ENCODE measurements at places on chromosomes 5 and 9. TPM values are rescaled to one million over a fixed set of nuclear protein-coding genes. Genes with fewer than 3 reads are reported as not detected.

DNA sequence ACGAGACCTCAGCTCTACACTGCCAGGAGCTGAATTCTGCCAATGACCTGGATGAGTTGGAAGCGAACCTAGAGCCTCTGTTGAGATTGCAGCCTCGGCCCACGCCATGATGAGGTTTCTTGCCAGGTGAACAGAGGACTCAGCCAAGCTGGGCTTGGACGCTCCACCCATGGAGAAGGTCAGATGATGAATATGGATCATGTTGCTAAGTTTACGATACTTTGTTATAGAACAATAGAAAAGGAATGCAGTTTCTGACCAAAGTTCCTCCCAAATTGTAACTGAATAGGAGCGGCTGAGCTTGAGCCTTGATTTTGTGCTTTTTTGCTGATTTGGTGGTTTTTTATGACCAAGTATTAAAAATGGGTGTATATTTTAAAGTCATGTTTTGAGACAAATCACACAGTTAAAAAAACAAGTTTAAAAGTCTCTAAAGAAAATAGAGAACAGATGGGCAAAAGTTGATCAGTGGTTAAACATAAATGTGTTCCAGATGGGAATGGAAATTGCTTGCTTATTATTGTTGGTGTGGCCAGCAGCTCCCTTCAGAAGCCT, 32.9 kb downstream of the ROPN1L start:
- no peak overlapping the region for H3K27ac ChIP-seq
- DNase-seq, result no peak
- H3K36me3 ChIP-seq, result no peaks in the 10 kb centered on the region
- H3K4me1 ChIP-seq, result no peaks in the 10 kb centered on the region
- no peaks in the 10 kb centered on the region for H3K27me3 ChIP-seq

- no peaks in the 10 kb centered on the region for H3K36me3 ChIP-seq
- DNase-seq, result no peak
- no peaks in the 10 kb centered on the region for H3K4me1 ChIP-seq
- no peak overlapping the region for H3K27ac ChIP-seq
- no peak overlapping the region for H3K4me3 ChIP-seq
These were observed 674.9 kb downstream of the SEMA5A start for GRCh38 chr5:8870959-8871355.

The EPB41L4B gene
- total RNA-seq, result not detected

- no peaks in the 10 kb centered on the region for H3K36me3 ChIP-seq
- no peaks in the 10 kb centered on the region for H3K27me3 ChIP-seq
- H3K4me3 ChIP-seq, result no peak overlapping the region
- H3K27ac ChIP-seq, result no peak overlapping the region
- no peaks in the 10 kb centered on the region for H3K4me1 ChIP-seq
These were observed 77.3 kb upstream of the RPS23 start for GRCh38 chr5:82355496-82355895.

GRCh38 chr9:120616966-120617935, 37.3 kb upstream of the CDK5RAP2 start:
- H3K27me3 ChIP-seq, result no peaks in the 10 kb centered on the region
- DNase-seq, result no peak
- H3K4me1 ChIP-seq, result no peaks in the 10 kb centered on the region
- H3K27ac ChIP-seq, result no peak overlapping the region
- H3K36me3 ChIP-seq, result no peaks in the 10 kb centered on the region
- no peak overlapping the region for H3K4me3 ChIP-seq

- no peaks in the 10 kb centered on the region for H3K4me1 ChIP-seq
- no peaks in the 10 kb centered on the region for H3K27me3 ChIP-seq
- H3K4me3 ChIP-seq, result no peak overlapping the region
- no peaks in the 10 kb centered on the region for H3K36me3 ChIP-seq
These were observed 10.0 kb upstream of the P4HA2 start for GRCh38 chr5:132237670-132238069.

- no peak overlapping the region for H3K27ac ChIP-seq
- no peaks in the 10 kb centered on the region for H3K36me3 ChIP-seq
- H3K27me3 ChIP-seq, result no peaks in the 10 kb centered on the region
- no peak overlapping the region for H3K4me3 ChIP-seq
- no peak for DNase-seq
These were observed 47.1 kb upstream of the IFNK start for GRCh38 chr9:27476870-27477515.

The MAP1B gene
- total RNA-seq, result 134 TPM

The FEM1C gene
- total RNA-seq, result 13.7 TPM

The FOXE1 gene
- total RNA-seq, result not detected

GRCh38 chr5:143362664-143363227, 40.7 kb downstream of the NR3C1 start:
- no peak overlapping the region for H3K4me3 ChIP-seq
- H3K36me3 ChIP-seq, result no peaks in the 10 kb centered on the region
- DNase-seq, result no peak
- no peaks in the 10 kb centered on the region for H3K4me1 ChIP-seq
- H3K27ac ChIP-seq, result no peak overlapping the region

DNA sequence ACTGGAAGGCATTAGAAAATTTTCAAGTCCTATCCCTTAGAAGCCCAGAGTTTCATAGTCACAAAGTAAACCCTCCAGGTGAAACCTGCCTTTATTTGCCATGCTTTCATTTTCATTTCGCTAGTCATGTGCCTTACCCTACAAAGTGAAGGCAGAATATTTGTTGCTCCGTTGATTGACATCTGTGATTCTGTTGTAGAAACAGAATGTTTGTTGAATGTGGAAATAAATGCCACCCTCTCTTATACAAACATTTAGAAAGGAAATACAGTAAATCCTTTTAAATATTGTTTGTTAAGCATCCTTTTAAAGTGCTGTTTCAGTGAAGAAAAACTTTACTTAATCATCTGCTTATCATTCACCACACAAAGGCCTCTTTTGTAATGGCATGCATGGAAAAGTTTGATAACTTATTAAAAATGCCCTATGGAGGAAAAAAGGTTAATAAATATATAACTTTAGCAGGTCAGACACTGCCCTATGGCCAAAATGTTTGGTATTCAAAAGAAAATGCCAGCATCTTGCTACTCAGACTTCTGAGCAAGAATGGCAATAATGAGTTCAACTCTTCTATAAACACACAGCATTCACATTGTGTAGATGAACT, 34.3 kb upstream of the CAST start:
- no peak overlapping the region for H3K4me3 ChIP-seq
- H3K4me1 ChIP-seq, result peaks cover 34% of the 10 kb centered on the region
- no peaks in the 10 kb centered on the region for H3K27me3 ChIP-seq
- H3K27ac ChIP-seq, result no peak overlapping the region
- no peaks in the 10 kb centered on the region for H3K36me3 ChIP-seq

Measured in A673 (cell line).